ENCODE measurements at places on chromosomes 4 and X.

- DNase-seq = no peak
These were observed 67.1 kb upstream of the MYOZ2 start for GRCh38 chr4:119068529-119068962.

- DNase-seq = no peak
These were observed 225.5 kb upstream of the JADE1 start for GRCh38 chr4:128583753-128584712.

- DNase-seq = no peak
These were observed 318.6 kb upstream of the CASK start for GRCh38 chrX:42242004-42242403.

GRCh38 chr4:1325681-1326635 is 21.1 kb upstream of the UVSSA start:
- no peak for DNase-seq

DNA sequence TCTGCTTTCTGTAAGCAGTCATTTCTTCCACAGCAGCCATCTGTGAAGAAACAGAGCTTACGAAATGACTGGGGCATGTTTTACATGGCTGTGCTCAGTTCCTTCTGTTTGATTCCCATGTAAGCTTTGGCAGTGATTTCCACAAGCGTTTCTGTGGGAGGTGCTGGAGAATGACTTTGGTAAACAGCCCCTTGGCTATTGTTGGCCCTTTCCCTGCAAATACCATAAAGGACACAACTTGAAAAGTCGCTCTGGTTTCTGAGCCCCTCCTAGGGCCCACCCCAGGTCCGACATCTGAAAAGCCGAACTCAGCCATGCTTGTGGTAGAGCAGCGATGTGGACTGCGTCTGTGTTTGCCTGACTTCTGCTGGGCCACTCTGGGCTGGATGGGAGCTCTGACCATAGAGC is 3.7 kb downstream of the LIMCH1 start:
- no peak for DNase-seq

GRCh38 chr4:115418635-115419396 is 305.4 kb upstream of the NDST4 start:
- no peak for DNase-seq

DNA sequence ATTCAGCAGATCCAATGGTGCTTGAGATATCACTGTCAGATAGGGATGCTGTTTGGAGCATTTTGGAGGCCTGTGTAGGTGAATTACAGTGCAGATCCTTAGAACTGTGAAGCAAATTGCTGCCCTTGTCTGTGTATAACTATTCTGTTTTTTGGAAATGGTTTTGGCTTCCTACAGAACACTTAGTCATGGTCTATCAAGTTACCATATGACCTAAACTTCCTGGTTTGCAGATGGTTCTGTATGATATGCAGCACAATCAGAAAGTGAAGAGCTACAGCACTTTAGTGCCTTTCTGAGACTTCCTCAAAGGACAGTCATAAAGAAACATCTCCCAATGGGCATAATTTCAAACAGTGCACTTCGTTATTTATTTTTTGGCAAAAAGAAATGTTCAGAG is 688.6 kb downstream of the SH3BGRL start:
- DNase-seq = no peak

GRCh38 chr4:71355045-71355444 is 16.2 kb downstream of the SLC4A4 start:
- DNase-seq = no peak

GRCh38 chrX:49192722-49193328 is 6.7 kb upstream of the PRICKLE3 start:
- no peak for DNase-seq

DNA sequence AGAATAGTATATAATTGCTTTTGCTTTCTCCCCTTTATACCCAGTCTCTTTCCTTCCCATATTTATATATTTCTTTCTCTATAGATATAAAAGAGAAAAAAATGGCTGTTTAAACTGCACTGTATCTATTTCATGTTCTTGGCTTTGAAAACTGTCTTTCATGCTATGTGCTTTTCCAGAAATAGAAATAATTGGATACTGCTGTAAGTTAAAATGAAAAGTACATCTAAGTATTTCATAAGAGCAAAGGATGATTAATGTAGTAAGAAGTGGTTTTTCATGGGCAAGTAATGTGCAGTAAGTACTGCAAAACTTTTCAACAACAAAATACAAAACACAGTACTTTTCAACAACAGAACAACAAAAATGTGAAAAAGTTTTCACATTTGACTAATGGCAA is 237.9 kb downstream of the SNCA start:
- no peak for DNase-seq

GRCh38 chrX:374596-374995 is 12.1 kb downstream of the PPP2R3B start:
- DNase-seq = no peak

DNA sequence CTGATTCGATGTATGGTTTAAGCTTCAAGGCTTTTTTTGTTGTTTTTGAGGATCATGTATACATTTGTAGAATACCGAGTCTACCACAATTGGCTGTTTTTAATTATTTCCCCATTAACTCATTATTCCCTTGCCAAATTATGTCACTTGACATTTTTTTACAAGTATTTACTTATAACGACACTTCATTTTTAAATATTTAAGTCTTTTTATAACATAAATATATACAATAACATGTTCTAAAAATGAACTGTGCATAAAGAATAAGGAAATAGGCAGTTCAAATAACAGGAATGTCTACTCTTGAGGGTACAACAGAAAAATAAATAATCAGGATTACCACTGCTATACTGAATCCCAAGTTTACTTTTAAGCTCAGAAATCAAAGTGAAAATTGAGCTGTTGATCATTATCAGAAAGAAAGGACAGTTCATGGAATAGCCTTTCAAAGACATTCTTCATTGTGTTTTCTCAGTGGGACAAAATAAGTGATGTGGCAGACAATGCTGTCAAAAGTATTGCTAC is 627.5 kb downstream of the PCDH19 start:
- DNase-seq = no peak

GRCh38 chr4:12137575-12137974 is 708.9 kb upstream of the HS3ST1 start:
- no peak for DNase-seq

DNA sequence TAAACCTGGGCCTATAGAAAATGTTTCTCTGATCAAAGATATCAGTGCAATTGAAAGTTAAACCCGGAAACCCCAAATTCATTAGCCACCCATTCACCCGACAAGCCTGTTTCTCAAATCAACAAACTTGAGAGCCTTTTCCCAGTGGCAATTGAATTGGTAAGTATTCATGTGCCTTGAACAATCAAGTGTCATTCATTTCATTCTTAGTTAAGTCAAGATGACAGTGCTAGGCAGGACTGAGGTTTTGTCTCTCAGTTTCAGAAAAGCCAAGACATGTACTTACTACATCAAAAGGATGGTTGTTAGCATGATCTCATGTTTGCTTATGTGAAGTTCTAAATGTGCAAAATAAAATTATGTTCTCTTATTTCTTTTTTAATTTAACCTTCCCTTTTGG is 32.3 kb downstream of the CC2D2A start:
- no peak for DNase-seq

GRCh38 chrX:45697591-45697990 is 496.9 kb upstream of the DIPK2B start:
- DNase-seq = no peak

- no peak for DNase-seq
These were observed 924.3 kb upstream of the SLIT2 start for GRCh38 chr4:19327364-19327763.

DNA sequence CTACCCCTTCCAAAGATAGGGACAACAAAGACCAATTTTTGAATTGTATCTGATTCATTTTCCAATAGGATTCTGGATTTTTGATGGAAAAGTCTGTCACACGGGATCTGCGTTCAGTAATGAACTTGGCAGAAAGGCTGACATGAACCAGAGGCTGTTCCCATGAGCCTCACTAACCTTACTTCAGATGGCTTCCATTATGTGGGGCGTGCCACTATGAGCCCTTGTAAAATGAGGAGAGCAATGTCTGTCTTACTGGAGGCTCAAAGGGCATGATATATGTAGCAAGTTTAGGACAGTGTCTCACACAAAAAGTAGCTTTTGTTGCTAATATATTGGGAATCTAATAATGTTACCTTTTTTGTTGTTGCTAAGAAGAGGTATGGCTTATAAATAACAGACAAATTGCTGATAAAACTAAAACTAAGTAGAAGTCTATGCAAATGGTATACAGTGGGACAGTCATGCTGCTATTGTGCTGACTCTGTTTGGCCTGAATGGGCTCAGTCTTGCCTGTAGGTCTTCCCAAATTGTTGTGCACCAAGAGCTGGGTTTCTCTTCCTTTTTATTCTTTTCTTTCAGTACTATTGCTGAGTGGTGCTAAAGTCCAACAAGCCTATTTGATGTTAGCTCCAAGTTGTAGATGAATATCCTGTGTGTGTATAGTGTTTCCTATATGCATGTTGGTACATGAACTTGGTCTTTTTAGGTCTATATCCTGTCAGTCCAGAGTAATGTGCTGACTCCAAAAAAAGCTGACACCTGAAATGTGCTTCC is 132.1 kb downstream of the SPRY1 start:
- DNase-seq = no peak

GRCh38 chr4:163600727-163601126 is 106.2 kb downstream of the TMA16 start:
- no peak for DNase-seq

- DNase-seq = no peak
These were observed 10.9 kb upstream of the UVSSA start for GRCh38 chr4:1336088-1336491.

DNA sequence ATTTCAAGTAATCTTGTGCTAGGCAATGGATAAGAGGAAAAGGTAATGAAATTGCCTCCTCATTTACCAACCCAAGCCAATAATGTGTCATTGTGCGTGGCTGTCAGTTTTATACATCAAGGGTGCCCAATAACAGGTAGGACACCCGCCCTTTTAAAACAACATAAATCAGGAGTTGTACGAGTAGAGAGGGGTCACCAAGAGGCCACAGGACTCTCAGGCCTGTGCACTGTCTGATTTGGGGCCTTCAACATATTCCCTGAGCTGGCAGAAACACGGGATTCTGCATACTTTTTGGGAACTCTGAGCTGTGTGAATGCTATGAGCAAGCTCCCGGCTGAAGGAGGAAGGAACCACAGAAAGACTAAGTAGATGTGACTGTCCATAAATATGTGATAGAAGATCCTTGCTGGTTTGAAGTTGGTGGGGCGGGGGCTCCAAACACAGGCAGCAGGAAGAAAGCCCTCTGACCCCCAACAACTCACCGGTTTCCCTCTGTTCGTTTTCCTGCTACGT is 82.7 kb upstream of the MAML3 start:
- no peak for DNase-seq

GRCh38 chrX:121103381-121103780 is 56.0 kb downstream of the GLUD2 start:
- DNase-seq = no peak

DNA sequence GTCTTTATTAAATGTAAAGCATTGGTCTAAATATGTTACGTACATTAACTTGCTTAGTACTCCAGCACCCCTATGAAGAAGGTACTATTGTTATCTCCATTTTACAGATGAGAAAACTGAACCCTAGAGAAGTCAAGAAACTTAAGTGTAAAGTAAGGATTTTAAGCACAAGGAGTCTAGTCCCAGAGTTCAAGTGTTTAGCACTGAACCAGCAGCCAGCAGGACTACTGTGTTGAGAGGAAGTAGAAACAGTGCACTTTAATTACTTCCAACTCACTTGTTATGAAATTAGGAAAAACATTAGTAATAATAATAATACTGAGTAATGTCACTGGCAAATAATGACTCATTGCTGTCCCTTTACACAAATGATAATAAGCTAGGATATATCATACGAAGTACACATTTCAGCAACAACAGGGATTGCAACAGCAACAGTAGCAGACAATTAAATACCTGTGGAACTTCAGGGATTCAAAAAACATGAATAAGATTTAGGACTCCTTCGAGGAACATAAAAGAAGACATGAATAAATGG is 548.1 kb upstream of the HS3ST1 start:
- DNase-seq = no peak

DNA sequence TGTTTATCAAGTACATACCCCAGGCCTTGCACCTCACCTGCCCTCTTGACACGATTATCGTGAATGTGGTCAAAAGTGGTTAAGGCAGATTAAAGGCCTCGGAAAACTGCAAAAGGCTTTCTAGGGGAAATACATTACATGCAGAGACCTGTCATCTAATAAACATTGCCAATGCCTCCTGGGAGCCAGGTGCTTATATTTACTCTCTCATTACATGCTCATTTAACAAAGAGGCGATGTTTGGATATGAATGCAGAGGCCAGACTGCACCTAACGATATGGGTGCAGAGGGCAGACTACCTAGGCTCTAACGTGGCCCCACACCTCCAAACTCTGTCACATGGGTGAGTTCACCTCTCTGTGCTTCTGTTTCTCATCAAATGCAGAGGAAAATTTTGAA is 14.5 kb downstream of the CRMP1 start:
- no peak for DNase-seq

DNA sequence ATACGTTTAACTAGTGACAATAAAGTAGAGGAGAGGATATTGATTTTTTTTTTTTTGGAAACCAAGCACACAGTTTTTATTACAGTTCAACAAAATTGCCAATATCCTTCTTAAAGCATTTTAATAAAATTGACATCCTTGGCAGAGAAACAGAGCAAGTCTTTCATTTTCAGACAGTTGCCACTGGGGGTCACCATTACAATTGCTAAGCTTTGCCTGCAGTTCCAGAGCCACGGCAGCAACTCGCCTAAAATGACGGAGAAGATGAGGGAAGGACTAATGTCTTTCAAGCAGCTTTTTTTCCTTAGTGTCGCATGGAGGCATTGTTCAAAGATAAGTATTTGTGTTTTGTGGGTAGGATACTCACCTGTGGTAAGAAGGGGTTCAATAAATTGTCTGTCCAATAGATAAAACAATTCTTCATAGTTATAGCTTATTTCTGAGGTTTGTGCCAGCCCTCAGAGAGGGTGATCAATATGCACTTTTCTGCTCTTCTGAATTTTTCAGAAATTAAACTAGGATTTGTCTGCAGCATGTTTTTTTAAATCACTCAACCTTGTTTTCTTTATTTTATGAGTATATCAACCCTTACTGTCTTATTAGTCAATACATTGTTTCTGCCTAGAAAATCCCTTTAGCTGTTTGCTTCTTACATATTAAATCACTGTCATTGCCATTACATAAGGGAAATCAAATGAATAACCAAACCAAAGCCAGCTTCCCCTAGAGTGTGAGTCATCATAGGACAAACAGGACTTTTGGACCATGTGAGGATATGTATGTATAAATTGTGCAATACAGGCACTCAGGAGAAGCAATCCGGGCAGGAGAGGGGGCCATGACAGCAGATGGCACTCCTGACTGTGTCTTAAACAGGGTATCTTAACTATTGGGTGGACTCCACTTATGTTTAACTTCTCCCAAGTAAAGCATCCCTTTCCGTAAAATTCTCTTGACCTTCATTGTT is 508.1 kb upstream of the ARX start:
- DNase-seq = no peak

- DNase-seq = no peak
These were observed 467.8 kb downstream of the PCDH7 start for GRCh38 chr4:31187979-31188378.

- DNase-seq = no peak
These were observed 10.9 kb downstream of the PPP2R2C start for GRCh38 chr4:6461301-6462165.

GRCh38 chrX:48573690-48574269 is 504 bp upstream of the RBM3 start:
- DNase-seq = no peak

All from CD8-positive, alpha-beta T cell (primary cell).